ENCODE measurements at places on chromosomes 7 and 10. TPM values are rescaled to one million over a fixed set of nuclear protein-coding genes. Genes with fewer than 3 reads are reported as not detected.
A peak's percentile ranks its signal among the peaks of the same experiment; 100 is the strongest.

DNA sequence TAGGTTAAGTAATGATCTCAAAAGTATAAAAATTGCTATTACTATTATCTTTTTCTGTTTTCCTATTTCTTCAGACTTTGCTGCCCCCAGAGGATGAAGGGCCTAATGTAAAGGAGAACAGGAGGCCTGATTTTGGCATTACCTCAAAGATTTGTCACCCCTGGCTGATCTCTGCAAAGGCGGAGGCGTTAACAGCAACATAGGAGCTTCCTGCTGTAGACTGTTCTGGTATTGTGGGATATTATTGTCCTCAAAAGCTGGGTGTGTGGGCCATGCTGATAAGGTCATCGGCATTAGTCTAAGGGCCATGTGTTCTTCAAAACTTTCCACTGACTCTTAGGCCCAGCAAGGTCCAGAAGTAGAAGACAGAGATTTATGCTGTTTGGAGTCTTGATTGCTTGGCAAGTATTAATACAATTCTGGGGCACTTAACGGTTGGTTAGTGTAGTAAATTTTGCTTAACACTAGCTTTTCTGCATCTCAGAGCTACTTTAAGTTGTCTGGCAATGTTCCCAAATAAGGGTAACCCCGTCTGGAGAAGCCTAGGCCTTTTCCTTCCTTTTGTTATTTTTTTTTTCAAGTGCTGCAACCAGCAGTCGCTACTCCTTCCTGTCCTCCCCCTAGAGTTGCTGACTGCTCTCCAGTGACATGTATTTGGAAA, 14.0 kb upstream of the ENTPD1 start:
- DNase-seq: no peak

GRCh38 chr10:93947524-93947923, 46.2 kb upstream of the PLCE1 start:
- no peak for DNase-seq

DNA sequence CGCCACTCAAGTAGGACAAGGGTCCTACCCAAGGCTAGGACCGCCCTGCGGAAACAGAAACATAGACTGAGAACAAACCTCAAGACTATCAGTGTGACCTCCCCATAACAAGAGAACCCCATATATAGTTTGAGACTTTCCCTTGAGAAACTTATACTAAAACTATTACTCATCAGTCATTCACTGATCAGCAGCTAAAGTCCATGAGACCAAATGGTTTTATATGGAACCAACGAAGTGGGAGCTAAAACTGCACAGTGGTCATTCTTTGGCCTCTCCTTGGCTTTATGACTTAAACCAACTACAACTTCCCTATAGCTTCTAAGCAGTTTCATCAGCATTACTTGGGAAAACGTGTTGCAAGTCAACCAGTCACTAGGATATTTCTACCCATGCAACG, 13.7 kb upstream of the ZSCAN21 start:
- no peak for DNase-seq

- no peak for DNase-seq
Measured at GRCh38 chr10:97540669-97541500, 31.7 kb upstream of the ANKRD2 start.

DNA sequence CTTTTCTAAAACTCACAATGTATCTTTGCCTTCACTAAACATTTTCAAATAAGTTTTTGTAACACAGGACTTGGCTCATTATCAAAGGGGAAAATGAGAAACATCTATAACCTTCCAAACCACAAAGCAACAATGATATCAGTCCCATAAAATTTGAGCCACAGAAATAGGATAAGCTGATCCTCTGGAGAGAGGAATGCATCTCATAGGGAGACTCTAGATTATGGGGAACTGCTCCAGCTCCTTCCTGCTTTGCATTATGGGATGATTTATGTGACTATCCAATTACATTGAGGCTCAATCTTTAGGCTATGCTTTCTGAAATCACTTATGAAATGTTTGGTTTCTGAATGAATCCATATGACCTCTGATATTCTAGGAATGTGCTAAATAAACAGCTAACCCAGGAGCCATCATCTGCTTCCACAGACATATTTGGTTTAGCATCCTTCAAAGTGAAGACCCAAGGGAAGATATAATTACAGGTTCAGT, 70.4 kb downstream of the CUBN start:
- no peak for DNase-seq

Gene RBP3
- total RNA-seq: not detected

Gene SMKR1
- 1.1 TPM for total RNA-seq

DNA sequence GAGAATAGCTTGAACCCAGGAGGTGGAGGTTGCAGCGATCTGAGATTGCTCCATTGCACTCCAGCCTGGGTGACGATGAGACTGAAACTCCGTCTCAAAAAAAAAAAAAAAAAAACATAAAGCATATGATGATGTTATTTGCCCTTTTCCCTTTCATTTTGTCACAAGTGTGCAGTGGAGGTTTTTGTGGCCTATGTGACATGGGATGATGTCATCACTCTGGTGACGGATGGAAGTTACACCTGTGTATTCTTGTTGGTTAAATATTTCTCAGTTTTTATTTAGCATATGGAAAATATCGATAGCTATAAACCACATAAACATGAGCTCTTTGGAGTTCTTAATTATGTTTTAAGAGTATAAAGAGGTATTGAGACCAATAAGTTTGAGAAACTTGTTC, 71.8 kb upstream of the EMX2 start:
- no peak for DNase-seq

GRCh38 chr7:137592232-137592896, 248.8 kb upstream of the PTN start:
- no peak for DNase-seq

- DNase-seq: peak; percentile 54
Measured at GRCh38 chr7:154676422-154677073, 326.4 kb downstream of the PAXIP1 start.

- DNase-seq: no peak
Measured at GRCh38 chr7:20438694-20439376, 108.1 kb downstream of the ITGB8 start.

Gene ABCB1
- total RNA-seq: 4.3 TPM

DNA sequence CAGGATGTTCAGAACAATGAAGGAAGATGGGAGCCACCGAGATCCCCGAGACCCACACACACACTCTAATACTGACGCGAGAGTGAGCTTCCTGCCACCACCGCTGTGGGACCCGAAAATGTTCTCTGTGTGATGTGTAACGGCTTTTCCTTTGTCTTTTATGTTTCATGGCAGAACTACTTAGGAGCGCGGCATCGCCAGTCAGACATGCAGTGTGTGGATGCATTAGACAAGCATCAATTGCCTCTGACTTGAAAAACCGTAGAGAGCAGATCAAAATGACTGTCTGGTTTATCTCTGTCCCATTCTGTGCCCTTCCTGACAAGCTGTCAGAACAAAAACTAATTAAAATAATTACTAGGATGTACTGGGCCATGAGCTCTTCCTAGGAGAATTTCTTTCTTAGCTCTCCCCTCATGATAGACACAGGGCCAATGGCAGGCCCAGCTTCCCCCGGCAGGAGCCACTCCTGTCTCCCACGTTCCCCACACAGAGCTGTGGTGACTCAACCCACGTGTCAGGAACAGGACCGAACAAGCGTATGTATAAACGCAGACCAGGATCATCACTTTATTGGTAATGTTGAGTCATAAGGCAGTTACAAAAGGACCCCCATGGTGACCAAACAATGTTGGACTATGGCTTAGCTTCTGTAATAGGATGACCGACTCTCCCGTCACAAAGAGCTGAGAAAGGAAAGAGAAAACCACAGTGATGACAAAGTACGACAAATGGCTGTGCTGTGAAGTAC, 705.0 kb downstream of the PARD3 start:
- DNase-seq: no peak

GRCh38 chr10:49150426-49150825, 16.6 kb upstream of the FAM170B start:
- DNase-seq: no peak

DNA sequence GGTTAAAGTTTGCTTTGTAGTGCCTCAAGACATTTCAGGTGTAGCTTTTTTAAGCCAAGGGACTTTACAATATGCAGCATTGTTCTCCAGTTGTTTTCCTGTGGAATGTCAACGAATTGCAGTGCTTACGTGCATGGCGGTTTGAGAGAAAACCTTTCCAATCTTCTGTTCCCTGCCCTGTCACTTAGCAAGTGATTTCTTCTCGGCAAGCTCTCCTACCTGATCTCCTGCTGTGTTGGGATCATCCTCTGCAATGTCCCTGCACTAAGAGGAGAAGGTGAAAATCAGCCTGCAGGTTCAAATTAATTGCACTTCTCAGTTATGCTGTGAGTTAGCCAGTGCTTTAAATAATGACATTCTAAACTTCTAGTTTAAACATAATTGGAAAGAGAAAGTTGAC, 197.6 kb upstream of the FZD1 start:
- no peak for DNase-seq

DNA sequence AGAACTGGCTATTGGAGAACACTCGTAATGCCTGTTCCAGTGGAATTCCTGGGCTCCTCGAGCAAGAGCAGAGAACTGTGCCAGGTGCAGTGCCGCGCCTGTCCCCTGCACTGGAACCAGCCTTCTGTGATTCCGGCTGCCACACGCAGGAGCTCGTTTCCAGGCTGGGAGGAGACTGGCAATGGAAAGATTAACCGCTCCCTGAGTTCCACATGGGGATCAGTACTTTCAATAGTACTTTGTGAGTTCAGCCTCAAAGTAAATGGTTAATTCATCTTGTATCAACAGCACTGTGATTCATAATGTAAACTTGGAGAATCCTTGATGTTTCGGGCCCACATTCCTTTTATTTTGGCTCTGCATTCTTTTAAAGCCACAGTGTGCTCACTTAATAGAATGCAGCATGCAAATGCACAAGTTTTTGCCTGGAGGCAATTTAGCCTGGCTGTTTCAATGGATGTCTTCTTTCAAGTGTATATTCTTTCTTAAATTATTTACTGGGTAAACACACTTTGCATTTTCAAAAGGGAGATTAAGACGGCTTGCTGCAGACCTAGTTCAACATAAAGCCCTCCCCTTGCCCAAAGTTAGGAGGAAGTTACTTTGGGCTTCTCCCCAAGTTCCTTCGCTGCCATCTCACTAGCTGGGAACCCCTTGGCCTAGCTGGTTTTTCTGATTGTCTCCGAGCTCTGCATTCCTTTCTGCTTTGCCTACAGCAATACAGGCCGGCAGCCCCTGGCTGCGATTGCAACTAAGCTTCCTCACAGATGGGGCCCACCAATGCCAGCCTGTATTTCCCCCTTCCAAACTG, 138.1 kb upstream of the TCF7L2 start:
- peak; percentile 69 for DNase-seq

- no peak for DNase-seq
Measured at GRCh38 chr7:135673360-135673706, 11.0 kb downstream of the STMP1 start.

DNA sequence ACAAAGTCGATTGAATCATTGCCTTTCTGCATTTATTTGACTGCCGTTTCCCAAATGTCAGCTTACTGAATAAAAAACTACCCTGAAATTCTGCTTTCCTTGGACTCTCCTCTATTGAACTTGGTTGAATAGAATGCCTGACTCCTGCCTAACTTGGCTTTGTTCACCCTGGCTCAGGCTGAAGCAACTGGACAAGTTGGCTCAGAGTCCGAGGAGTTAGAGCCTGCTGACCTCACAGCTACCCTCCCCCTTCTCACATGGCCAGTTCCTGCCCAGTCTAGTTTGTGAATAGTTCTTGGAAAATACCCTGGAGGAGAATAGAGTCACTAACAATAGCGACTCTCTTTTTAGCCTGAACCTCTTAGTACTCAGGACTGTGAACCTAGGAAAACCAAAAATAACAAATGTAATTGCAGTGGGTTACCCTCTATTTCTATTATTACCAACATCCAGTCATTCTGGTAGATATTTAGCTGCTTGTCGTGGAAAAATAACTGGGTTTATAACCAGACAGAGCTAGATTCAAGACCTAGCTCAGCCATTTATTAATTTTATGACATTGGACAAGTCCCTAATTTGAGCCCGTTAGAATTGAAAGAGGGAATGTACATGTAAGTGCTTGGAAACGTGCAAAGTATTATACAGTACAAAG, 17.3 kb upstream of the NRBF2 start:
- DNase-seq: peak; percentile 67

DNA sequence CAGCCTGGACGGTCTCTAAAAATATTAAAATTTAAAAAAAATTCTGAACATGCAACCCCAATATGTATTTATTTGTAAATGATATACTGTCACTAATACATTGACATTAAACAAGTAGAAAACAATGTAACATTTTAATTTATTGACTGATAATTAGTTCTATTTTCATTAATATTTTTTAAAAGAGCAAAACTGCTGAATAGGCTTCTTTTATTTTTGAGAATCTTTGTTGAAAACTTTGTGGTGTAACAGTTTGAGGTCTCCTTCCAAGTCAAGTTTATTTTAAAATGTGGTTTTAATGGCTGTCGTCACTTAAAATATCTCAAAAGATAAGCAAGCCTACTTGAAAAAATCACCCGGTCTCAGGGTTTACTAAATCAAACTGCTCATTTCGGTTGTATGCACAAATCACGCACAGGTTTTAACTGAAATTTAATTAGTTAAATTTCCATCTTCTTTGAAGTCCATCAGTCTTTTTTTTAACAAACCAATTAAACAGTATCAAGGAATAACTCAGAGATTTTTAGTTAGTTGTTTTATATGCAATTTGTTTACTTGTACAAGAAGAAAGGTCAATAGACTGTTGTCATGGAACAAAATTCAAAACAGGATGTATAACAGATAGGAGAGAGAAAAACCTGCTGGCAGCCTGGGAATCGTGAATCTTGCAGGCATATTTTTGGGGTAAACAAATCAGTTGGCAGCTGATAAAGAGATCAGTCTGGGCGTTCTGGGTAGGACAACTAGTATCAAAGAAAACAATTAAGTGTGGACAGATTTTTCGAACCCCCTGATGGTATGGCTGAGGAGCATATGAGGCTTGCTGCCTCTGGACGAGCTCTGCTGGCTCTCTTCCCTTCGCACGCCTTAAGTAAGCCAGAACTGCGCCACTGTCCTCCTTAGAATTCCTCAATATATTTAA, 9.7 kb upstream of the EDRF1 start:
- no peak for DNase-seq

DNA sequence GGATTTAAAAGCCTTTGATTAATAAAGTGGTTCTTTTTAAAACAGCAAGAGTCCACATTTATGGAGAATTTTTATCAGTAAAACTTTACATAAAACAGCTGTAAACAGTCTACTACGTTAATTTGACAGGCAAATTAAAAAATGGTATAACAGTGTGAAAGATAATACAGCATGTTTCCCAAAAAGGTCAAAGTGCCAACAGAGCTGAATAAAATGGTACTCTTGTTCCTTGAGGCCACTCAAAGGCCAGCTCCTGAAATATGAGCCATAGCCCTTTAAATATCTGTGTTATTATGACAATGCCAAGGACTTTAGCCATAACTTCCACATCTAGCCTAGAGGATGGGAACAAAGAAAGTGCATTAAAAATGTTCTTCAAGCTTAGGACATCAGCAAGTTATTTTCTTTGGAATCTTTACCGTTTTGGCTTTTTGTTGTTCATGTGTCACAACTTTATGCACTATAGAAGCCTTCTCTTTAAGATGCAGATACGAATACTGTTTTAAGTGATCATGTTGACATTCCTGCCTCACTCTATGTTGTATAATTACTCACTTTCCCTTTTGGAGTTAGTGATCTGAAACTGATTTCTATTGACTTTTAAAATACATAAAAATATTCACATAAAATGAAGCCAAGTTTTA, 165.6 kb downstream of the RNLS start:
- DNase-seq: no peak
